Fibroblast of skin of left quadriceps (primary cell): ENCODE measurements at places on chromosomes 1 and 21.

GRCh38 chr1:160402001-160402795 lies 1.8 kb downstream of the VANGL2 start:
- no peak for DNase-seq

GRCh38 chr1:211738691-211739301 lies 63.4 kb upstream of the NEK2 start:
- DNase-seq = no peak

- DNase-seq = no peak
Observed at GRCh38 chr21:36693489-36694030, 5.4 kb upstream of the SIM2 start.

DNA sequence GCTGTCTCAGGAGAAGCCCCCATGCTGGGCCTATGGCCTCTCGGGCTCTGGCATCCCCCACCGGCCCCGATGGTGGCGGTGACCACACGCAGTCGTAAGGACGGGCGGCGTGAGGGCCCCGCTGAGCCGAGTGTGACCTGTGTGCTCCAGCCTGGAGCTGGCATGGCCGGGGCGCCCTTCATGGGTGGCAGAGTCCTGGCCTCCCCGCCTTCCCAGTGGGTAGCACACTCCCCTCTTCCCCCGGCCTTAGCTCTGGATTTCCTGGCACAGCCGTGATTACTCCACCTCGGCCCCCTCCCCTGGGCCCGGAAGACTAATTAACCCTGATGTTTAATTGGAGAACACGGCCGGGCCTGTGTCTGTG lies 44.6 kb downstream of the SLX9 start:
- no peak for DNase-seq
